ENCODE measurements at places on chromosomes 3 and 15. TPM values are rescaled to one million over a fixed set of nuclear protein-coding genes. Genes with fewer than 3 reads are reported as not detected.

DNA sequence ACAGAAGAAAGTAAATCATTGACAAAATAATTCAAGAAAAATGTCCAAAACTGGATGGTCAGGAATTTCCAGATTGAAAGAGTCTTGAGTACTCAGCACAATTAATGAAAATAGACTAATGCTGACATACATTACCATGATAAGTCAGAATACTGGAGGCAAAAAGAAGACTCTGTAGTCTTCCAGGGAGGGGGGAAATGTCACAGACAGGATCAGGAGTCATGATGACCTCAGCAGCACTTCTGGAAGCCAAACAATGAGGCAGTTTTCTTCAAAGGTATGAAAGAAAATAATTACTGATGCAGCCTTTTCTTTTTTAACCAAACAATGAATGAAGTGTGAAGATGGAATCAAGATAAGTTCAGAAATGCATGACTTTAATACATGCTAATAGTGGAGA, 30.1 kb upstream of the SLC22A13 start:
- no peak for DNase-seq

GRCh38 chr3:99945328-99945995, 127.8 kb downstream of the CMSS1 start:
- DNase-seq = no peak

DNA sequence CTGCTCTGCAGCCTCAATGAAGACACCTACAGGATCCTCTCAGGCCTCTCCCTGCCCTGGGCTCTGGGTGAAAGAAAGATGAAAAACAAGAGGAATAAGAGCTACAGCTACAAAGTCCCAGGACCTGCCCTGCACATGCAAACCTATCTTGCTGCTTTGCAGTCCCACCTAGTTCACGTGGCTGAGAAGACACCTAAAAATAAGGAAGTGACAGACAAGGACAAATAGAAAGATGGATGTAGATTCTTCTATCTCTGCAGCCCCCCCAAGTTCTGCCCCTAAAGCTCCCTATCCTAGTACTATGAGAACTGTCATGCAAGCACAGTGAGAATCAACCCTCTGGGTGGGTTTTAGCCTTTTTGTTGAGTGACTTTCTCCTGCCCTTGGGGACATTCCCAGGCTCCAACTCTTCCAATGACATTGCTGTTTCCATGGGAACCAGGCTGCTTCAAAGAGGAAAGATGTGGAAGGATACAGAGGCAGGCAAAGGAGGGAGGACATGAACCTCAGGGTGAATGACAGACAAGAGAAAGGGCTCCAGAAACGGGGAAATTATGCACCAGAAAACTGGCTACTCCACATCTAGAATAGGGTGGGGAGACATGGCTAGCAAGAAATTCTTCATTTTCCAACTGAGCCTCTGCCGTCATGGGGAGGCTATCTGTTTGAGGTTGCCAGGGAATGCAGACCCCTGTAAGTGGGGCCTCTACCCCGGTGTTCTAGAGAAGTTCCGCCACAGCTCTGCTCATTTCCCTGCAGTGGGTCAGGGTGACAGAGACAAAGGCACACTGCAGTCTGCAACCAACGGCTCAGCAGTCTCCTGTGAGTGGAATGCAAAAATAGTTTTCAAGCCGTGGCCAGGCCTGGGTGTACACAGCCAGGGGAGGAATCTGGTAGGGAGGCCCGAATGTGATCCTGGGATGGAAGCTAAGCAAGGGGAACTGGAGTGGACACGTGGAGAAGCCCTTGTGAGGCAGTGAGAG, 5.2 kb downstream of the CSPG5 start:
- no peak for DNase-seq

GRCh38 chr3:151852074-151852811, 21.2 kb upstream of the SUCNR1 start:
- no peak for DNase-seq

- no peak for DNase-seq
These were observed 436.8 kb downstream of the MFSD1 start for GRCh38 chr3:159238646-159239045.

DNA sequence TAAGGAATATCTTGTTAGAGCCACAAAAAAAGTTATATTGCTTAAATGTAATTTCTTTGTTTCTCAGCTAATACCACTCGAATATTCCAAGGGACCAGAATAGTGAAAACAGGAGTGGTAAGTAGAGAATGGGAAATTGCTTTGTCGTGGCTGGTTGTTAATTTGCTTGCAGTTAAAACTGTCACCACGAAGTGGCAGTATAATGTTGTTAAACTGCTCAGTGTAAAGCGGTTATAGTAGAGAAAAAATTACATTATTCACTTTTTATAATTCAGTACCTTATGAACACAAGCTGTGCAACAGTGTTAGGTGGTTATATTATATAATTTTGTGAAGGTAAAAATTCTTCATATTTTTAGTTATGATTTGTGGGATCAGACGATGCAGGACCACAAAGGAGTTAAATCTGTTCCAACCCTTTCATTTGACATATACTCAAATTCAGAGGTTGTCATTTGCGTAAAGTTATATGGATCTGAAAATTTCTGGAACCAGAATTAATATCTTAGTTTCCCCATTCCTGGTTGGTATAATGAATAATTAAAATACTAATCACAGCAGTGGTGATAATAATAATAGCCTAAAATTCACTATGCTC, 171.8 kb downstream of the FEZF2 start:
- peak; percentile 25 for DNase-seq

DNA sequence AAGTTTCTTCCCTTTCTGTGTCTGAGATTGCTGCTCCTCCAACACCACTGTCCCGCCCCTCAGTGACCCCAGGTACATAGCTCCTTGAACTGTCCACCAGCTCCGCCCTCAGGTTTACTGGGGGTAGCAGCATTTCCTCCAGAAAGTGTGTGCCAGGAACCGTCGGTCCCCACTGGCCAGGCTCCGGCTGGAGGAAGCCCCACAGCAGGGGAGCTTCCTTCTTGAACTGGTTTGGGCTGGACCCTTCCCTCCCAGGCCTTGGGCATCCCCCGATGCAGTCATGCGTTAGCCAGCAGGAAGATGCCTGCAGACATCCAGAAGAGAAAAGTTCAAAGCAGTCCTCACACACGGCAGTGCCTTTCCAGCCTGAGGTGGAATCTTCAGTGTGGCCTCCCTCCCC, 19.7 kb downstream of the PAK6 start:
- no peak for DNase-seq

DNA sequence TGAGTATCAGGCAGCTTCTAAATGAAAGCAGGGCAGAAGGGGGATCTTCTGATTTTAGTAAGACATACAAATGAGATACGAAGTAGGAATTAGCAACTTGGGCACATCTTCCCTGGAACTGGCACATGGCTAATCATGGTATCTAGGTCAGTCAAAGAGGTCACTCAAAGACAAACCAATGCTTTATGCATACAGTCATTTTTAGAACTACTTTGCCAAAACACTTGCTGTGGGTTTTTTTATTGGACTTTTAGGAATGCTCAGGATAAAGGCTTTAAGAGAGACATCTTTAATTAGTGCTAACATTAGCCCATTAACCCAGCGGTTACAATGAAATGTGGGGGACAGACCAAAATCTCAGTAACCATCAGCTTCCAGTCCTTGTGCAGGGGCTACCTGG, 51.7 kb downstream of the GPR176 start:
- no peak for DNase-seq

- DNase-seq = no peak
These were observed 25.6 kb upstream of the VPS8 start for GRCh38 chr3:184786280-184786941.

- no peak for DNase-seq
These were observed 7.3 kb upstream of the TNFSF10 start for GRCh38 chr3:172530566-172530965.

DNA sequence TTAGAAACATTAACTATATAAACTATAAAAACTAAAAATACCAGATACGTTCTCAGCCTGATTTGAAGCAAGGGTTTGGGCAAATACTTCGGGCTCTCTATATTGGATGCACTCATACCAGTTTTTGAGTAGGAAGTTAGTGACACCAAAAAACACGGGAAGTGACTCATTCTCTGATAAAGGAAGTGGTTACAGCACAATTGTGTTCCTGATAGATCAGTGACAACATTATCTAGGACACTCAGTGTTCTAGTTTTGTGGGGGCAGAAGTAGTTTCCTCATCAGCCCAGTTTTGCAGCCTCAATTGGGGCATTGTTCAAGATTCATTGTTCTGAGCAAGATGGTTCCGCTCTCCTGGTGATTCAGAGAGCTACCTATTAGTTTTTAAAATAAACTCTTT, 469.6 kb upstream of the DPPA4 start:
- no peak for DNase-seq

DNA sequence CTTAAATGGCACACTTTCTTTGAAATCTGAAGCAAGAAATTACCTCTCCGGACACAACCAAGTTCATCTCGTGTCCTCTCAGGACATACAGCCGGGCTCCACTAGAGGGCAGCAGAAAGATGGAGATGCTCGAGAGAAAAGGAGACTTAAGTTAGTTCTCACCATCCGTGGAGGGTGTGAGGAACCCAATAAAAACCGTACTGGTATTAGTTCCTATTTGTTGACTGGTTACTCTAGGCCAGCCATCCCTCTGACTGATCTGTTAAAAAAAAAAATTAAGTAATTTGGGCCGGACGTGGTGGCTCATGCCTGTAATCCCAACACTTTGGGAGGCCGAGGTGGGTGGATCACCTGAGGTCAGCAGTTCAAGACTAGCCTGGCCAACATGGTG, 7.9 kb upstream of the CYP11A1 start:
- peak; percentile 72 for DNase-seq

DNA sequence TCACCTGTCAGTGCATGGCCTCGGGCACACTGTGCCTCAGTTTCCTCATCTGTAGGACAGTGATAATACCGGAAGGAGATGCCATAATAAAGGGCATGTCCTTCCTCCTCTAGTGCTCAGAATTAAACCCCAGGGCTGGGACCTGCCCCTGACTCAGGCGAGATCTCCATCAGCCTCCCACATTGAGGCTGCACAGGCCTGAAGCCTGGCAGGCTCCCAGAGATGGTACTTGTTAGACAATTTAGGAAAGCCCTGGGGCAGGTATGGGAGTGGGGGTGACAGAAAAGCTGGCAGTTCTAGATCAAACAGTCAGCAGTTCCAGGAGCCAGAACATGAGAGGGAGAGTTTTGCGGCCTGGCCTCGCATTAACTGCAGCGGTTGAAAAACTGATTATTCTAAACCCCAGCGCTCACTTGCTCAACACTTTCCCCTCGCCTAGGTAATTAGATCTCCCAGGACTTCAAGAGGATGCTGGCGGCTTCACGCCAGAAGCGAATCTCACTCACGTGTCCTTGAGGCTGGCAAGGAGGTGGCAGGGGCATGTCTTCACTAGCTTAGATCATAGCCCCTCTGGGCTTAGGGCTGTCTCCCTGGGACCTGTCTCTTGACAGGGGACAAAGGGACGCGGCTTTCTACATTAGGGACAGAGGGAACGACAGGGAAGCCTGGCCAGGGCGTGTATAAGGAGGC, 73.1 kb downstream of the ATP2B2 start:
- no peak for DNase-seq

DNA sequence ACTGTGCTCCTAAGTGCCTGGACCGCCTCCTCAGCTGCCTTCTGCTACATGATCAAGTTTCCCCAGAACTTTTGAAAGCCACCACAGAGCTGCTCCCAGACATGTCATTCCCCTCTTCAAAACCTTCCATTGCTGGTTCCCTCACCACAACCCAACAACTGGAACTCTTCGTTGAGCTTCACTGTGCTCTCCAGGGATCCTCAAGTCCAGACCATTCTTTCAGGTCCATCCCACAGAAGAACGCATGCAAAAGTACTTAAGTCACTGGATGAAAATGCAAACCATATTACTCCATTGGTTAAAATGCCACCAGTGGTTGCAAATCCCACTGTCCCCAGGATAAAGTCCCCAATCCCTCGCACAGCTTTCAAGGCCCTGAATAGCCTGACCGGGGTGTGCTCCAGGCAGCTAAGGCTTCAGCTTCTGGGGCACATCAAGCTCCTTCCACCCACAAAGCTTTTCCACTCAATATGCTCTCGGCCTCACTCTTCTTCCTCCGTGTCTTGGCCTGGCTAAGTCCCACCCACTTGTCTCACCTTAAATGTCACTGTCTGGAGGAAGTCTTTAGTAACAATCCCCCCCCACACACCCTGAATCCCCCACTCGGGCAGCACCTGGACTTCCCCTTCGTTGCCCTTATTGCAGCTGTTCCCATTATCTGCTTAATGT, 84.8 kb downstream of the XXYLT1 start:
- DNase-seq = no peak

DNA sequence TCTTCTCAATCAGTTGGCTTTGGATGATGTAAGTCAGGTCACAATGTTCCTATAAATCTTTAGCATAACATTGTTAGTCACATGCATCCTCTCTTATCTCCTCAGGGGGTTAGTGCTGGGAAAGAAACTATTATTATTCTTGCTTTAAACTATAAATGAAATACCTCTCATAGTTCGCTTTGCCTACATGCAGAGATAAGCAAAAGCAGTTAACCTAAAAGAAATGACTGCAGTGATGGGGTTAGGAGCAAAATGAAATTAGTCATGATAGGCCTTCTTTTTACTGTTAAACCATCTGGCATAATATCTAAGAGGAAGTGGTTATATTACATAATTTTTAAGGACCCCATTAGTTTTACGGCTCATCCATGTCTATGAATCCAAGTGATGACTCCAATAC, 91.7 kb upstream of the IGSF10 start:
- no peak for DNase-seq

Gene RBMS3
- 29.6 TPM for total RNA-seq

Gene HCLS1
- total RNA-seq = 7.3 TPM

Gene ZNF662
- total RNA-seq = not detected

Gene CCNB2
- total RNA-seq = 81.1 TPM

Gene PRR20G
- total RNA-seq = not detected

Gene C3orf52
- total RNA-seq = 2.9 TPM

Gene CPLX3
- total RNA-seq = 0.07 TPM

Gene OR5K2
- total RNA-seq = not detected

Gene PCOLCE2
- total RNA-seq = 20.8 TPM
